CD4-positive, alpha-beta T cell treated with Interleukin-4 for 4 hours (primary cell): ENCODE measurements at places on chromosomes 11 and 22.

GRCh38 chr11:32905028-32905667, 12.5 kb downstream of the QSER1 start:
- no peak for DNase-seq

DNA sequence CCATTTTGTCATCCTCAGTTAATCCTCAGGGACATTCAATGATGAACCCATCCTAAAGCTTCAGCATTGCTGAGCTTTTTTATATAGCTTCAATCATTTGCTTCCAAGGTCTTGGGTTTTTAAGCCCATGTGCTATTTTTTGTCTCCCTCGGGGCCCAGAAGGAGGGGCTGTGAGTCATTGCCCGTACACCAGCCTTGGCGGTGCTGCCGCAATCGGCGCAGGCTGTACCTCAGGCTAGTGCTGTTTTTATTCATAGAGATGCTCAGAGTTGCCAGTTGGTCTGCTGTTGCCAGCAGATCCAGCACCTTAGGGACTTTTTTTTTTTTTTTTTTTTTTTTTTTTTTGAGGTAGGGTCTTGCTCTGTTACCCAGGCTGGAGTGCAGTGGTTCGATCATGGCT, 35.5 kb downstream of the ACO2 start:
- DNase-seq, result no peak

GRCh38 chr11:1953489-1954266, 6.5 kb downstream of the MRPL23 start:
- no peak for DNase-seq

- DNase-seq, result peak; percentile 33
Observed at GRCh38 chr22:42820045-42820763, 36.9 kb downstream of the ARFGAP3 start.

GRCh38 chr11:129999407-129999806, 3.2 kb downstream of the PRDM10 start:
- DNase-seq, result no peak

GRCh38 chr11:110892741-110893285, 180.6 kb upstream of the ARHGAP20 start:
- DNase-seq, result no peak

- DNase-seq, result no peak
Observed at GRCh38 chr22:19002684-19003038, 66.6 kb upstream of the PRODH start.

DNA sequence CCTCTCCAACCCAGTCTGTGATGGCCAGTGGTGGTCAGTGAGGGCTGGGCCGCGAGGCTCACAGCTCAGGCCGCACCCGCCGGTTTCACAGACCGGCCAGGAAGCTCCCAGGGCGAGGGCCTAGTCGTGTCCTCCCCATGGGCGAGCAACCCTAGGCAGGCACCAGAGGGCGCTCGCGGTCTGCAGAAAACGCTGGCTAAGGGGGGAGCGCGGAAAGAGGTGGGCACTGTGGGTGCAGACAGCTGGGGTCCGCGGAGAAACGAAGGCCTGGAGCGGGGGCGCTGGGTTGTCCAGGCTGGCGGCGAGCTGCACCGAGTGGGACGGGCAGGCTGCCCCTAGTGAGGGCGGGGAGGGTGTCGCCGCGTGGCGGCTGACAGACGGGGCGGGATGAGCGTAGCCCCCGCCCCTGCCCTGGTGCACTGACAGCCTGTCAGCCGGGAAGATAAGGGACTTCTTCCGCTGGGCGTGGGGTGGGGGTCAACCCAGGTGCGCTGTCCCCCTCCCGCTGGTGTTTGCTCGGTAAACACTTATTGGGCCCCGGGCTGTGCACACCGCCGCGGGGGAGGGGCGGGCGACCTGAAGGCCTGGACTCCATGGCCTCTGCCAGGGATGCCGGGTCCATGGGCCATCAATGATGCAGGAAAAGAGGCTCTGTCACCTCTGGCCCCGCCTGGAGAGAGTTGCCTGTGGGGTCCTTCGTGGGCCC, 7.5 kb downstream of the GP1BB start:
- peak; percentile 71 for DNase-seq

DNA sequence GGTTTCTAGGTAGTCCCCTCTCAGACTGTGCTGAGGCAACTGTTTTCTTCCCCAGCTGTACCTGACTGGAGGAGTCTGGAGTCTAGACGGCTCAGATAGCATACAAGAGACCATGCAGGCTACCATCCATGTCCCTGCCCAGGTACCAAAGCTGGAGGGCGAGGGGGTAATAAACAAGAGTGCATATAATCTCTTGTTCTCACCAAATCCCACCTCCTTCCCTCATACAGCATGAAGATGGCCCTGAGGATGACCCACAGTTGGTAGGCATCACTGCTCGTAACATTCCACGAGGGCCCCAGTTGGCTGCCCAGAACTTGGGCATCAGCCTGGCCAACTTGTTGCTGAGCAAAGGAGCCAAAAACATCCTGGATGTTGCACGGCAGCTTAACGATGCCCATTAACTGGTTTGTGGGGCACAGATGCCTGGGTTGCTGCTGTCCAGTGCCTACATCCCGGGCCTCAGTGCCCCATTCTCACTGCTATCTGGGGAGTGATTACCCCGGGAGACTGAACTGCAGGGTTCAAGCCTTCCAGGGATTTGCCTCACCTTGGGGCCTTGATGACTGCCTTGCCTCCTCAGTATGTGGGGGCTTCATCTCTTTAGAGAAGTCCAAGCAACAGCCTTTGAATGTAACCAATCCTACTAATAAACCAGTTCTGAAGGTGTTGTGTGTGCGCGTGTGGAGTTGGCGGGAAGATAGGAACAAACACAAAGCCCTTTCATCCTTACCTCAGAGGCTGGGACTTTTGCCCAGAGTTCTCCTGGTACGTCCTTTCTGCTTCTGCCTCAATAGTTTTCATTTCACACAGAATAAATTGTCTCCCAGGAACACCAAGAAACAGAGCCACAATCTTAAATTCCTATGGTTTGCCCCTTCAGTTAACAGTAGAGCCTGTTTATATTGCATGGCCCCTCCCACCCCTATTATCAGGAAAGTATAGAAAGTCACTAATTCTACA, 8.5 kb downstream of the HMBS start:
- no peak for DNase-seq

DNA sequence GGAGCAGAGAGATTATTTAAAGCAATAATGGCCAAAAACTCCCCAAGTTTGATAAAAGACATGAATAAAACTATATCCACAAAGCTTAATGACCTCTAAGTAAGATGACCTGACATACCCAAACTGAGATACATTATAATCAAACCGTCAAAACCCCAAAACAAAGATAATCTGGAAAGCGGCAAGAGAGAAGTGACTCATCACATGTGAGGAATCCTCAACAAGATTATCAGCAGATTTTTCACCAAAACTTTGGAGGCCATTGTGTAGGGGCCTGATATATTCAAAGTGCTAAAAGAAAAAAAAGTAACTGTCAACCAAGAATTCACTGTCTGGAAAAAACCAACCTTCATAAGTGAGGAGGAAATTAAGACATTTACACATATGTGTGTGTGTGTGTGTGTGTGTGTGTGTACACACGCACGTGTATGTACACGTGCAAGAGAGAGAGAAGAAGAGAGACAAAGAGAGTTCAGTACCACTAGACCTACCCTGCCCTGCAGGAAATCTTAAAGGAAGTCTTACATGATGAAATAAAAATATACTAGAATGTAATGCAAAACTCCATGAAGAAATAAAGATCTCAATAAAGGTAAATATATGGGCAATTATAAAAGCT, 752.4 kb downstream of the NELL1 start:
- no peak for DNase-seq

DNA sequence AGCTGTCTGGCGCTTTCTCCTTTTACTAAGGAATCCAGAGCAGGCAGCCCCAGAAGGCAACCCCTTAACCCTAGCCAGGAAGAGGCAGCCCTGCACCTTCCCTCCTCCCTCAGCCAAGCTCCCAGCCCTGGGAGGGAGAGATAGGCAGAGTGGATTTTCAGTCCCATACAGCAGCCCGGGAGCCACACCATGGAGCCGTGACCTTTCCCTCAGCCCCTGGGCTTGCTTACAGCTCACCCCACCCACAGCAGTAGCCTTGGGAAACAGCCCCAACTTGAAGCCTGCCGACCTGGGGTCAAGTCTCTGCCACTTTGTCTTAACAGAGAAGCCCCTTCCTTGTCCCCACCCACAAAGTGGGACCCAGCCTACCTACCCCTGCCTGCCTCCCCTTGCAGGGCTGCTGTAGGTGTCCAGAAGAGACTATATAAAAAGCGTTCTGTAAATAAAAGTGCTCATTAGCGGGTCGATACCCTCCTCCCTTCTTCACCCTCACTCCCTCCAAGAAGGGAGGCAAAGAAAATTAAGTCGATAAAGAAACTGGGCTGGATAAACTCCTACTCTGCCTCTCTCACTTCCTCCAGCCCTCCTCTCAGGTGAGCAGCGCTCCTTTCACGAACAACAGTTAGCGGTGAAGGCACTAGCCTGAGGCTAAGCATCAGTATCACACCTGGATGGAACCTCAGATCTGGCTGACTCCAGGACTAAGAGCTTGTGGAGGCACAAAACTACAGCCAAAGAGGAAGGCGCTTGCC, 4.2 kb downstream of the TST start:
- no peak for DNase-seq

- DNase-seq, result no peak
Observed at GRCh38 chr11:127042445-127042844, 41.9 kb upstream of the KIRREL3 start.

DNA sequence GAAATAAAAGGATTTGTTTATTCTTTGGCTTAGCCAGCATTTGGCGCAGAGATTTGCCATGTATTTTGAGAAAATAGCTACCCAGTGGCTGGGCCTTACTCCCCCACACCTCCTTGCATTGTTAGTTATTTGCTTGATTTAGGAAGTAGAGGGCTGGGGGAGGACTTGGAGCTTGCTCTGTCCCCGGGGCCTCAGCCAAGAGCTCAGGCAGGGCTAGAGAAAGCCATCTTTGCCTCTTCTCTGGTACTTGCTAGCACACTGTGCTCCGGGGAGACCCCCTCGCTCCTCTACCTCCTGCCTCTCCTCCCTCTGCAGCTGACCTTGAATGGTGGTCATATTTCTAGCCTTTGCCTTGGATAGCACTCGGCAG, 93.0 kb downstream of the SCN3B start:
- DNase-seq, result no peak

DNA sequence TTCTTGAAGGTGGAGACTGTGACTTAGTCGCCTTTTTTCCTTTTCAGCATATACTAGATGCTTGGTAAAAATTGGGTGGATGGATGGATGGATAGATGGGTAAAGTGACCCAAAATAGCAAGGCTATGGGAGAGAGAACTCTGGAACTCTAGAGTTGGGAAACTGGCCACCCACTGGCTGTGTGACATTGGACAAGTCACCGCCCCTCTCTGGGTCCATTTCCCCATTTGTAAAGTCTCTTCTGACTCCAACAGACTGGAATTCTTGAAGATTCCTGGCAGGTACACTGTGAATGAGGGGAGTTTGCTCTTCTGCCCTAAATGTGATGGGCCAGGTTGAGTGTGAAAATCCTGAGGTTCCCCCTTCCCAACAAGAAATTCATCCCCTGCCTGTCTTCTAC, 8.0 kb downstream of the TKFC start:
- DNase-seq, result no peak

DNA sequence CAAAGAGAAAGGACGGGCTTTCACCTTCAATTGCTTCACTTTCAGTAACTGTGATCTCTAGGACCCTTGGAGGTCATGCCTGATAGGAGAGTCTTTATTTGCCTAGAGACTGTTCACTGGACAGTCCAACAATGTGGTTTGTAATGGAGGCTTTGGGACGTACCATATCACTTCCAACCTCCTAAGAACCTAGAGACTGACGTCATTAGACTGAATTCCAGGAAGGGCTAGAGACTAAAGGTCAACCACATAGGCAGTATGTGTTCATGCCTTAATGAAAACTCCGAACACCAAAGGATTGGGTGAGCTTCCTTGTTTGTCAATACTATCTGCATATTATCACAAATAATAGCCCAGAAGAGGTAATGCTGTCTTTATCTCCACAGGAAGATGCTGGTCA, 53.7 kb upstream of the CNTN5 start:
- DNase-seq, result no peak

- DNase-seq, result no peak
Observed at GRCh38 chr11:17600316-17601255, 53.5 kb downstream of the OTOG start.

DNA sequence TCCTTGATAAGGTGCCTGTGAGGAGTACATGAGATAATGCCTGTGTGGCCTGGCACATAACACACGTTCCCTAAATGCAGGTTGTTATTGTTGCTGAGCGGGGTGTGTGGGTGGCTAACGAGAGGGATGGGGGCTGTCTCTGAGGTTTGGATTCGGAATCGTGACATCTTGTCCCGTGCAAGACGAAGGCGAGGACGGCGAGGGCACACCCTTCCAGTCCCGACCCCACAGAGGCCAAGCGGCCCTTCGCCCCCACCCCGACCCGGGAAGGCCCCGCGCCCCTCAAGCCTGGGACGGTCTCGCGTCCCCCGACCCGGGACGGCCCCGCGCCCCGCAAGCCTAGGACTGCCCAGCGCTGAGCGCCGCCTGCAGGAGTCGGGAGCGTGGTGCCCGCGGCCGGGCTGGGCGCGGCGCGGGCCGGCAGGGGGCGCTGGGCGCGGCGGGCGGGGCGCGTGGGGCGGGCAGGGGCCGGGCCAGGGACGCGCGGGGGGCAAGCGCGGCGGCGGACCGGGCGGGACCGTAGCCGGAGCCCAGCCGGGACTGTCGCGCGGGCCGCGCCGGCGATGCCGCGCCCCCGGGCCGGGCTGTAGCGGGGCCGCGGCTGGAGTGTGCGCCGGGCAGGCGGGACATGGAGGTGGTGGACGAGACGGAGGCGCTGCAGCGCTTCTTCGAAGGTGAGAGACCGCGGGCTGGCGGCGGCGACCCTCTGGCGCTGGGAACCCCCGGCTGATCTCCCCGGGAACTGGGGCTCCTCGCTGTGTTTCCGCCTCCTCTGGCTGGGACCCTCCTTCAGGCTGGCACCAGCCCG, at the start of gene MYRF:
Gene MYRF, plus strand, starts transcription at position 520 of the 808 bp plus-strand sequence. Its CDS starts 109 bp downstream, at position 629.
- DNase-seq, result peak; percentile 19

DNA sequence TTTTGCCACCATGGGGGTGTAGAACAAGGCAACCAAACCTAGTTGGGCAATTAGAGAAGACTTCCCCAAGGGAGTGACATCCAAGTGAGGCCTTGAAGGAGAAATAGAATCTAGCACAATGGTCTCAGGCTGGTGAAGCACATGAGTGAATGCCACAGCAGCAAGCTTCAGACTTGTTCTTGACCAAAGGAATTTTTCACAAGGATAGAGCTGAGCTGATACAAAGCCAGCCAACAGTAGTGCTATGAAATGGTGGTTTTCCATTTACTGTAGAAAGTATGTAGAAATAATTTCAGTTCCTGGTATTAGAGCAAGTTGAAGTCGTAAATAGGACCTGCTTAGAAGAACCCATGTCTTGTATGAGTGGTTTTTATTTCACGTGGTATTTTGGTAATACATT, 148.3 kb upstream of the RASSF10 start:
- DNase-seq, result no peak
